ENCODE measurements at places on chromosomes 4 and X. TPM values are rescaled to one million over a fixed set of nuclear protein-coding genes. Genes with fewer than 3 reads are reported as not detected.

Gene MAGEB1
- polyA plus RNA-seq: not detected

Gene GLUD2
- 5.5 TPM for polyA plus RNA-seq

Gene HPGDS
- polyA plus RNA-seq: 5.2 TPM

Gene SPANXC
- not detected for polyA plus RNA-seq

Gene LARP7
- polyA plus RNA-seq: 125 TPM

Gene ADRA2C
- polyA plus RNA-seq: 9.2 TPM

Gene PGAM4
- 0.28 TPM for polyA plus RNA-seq

Gene FAM133A
- polyA plus RNA-seq: 0.16 TPM

Gene EBP
- 75.9 TPM for polyA plus RNA-seq

Gene POU4F2
- polyA plus RNA-seq: not detected

Gene HTN3
- not detected for polyA plus RNA-seq

Gene ASIC5
- polyA plus RNA-seq: 0.26 TPM

Gene ALB
- 62.3 TPM for polyA plus RNA-seq

Gene PITX2
- polyA plus RNA-seq: 5.0 TPM

Gene RAB28
- 30.0 TPM for polyA plus RNA-seq

Gene GPRASP3
- polyA plus RNA-seq: 18.5 TPM

Gene MUC7
- polyA plus RNA-seq: not detected

Gene DIAPH2
- polyA plus RNA-seq: 8.7 TPM

Gene DOCK11
- polyA plus RNA-seq: 23.2 TPM

Gene HERC5
- polyA plus RNA-seq: 4.8 TPM

Gene FAM236C
- polyA plus RNA-seq: not detected

Gene CTAG2
- polyA plus RNA-seq: not detected

Gene FAT4
- 29.4 TPM for polyA plus RNA-seq

Gene PWWP3B
- 2.7 TPM for polyA plus RNA-seq

Gene ARMCX1
- polyA plus RNA-seq: 45.5 TPM

Gene MAGEE1
- polyA plus RNA-seq: 5.6 TPM

Gene VEGFD
- polyA plus RNA-seq: 0.52 TPM

Gene BMP3
- polyA plus RNA-seq: 14.6 TPM

Gene ZFYVE28
- 1.7 TPM for polyA plus RNA-seq

Gene TMEM255A
- 0.22 TPM for polyA plus RNA-seq

Gene RTL5
- polyA plus RNA-seq: 24.6 TPM

Gene NLGN4X
- polyA plus RNA-seq: 13.0 TPM

Gene CCNB3
- 0.99 TPM for polyA plus RNA-seq

Gene CHIC2
- polyA plus RNA-seq: 37.5 TPM

Gene MID1
- 25.4 TPM for polyA plus RNA-seq

Gene VSIG4
- 4.4 TPM for polyA plus RNA-seq

Gene KLHL15
- polyA plus RNA-seq: 16.6 TPM

Gene SOX3
- not detected for polyA plus RNA-seq

Gene STARD8
- polyA plus RNA-seq: 17.1 TPM

Gene ACE2
- polyA plus RNA-seq: 58.8 TPM

Gene TCEAL5
- polyA plus RNA-seq: 12.0 TPM

Gene PSAPL1
- not detected for polyA plus RNA-seq

Gene ABCG2
- 6.5 TPM for polyA plus RNA-seq

Gene GYPB
- polyA plus RNA-seq: 4.5 TPM

Gene ZNF157
- 0.86 TPM for polyA plus RNA-seq

Gene TKTL1
- 0.22 TPM for polyA plus RNA-seq

Gene FUNDC1
- polyA plus RNA-seq: 31.6 TPM

Gene PDGFC
- 77.7 TPM for polyA plus RNA-seq

Gene EGF
- polyA plus RNA-seq: 3.1 TPM

Gene MAGEA2
- polyA plus RNA-seq: not detected

Gene CENPE
- polyA plus RNA-seq: 10.5 TPM

Gene TAF7L
- 0.62 TPM for polyA plus RNA-seq
